ENCODE measurements at places on chromosomes 7 and 10.

DNA sequence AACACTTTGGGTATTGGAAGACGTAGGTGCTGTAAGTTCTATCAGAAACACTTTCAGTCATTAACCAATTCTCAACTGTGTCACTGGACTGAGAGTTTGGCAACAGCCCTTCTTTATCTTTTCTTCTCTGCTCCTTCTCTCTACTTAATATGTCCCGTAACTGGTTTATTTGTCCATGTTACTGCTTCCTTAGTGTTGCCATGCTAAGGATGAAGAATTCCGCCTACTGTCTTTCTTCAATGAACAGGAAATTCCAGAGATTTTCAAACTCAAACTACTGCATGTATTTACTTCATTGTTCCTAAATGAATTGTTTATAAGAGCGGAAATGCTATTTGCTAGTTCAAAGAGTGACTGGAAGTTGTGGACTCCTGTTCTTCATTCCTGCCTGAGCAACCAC, 143.7 kb downstream of the TAX1BP1 start:
- no peak for DNase-seq

GRCh38 chr10:60430017-60430416, 40.3 kb upstream of the ANK3 start:
- no peak for DNase-seq

DNA sequence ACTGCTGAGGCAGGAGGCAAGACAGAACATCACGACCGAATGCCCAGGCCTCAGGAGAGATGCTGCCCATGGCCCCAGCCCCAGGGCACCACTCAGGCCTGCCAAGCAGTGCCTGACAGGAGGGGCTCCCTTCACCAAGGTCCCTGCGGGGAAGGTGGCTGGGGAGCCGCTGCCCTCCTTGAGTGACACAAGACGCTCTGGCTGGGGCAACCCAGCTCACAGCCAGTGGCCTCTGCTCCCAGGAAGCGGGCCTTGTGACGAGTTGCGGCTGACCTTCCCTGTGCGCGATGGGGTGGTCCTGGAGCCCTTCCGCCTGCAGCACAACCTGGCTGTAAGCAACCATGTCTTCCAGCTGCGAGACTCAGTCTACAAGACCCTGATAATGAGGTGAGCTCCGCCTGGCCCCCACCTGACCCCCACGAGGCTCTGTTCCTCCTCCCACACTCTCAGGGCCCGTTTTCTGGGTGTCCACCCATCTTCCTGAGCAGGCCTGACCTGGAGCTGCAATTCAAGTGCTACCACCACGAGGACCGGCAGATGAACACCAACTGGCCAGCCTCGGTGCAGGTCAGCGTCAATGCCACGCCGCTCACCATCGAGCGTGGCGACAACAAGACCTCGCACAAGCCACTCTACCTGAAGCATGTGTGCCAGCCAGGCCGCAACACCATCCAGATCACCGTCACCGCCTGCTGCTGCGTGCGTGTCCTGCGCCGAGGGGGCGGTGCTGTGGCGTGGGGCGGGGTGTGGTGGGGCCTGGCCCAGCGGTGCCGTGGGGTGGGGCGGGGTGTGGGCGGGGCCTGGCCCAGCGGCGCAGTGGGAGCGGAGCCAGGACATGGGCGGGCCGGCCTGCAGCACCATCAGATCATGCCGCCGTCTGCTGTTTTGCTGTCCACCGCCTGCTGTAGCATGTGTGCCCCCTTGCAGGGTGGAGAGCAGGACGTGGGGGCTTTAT, 12.8 kb downstream of the ZMIZ2 start:
- DNase-seq = no peak

GRCh38 chr7:75621124-75621523, 117.6 kb downstream of the HIP1 start:
- no peak for DNase-seq

DNA sequence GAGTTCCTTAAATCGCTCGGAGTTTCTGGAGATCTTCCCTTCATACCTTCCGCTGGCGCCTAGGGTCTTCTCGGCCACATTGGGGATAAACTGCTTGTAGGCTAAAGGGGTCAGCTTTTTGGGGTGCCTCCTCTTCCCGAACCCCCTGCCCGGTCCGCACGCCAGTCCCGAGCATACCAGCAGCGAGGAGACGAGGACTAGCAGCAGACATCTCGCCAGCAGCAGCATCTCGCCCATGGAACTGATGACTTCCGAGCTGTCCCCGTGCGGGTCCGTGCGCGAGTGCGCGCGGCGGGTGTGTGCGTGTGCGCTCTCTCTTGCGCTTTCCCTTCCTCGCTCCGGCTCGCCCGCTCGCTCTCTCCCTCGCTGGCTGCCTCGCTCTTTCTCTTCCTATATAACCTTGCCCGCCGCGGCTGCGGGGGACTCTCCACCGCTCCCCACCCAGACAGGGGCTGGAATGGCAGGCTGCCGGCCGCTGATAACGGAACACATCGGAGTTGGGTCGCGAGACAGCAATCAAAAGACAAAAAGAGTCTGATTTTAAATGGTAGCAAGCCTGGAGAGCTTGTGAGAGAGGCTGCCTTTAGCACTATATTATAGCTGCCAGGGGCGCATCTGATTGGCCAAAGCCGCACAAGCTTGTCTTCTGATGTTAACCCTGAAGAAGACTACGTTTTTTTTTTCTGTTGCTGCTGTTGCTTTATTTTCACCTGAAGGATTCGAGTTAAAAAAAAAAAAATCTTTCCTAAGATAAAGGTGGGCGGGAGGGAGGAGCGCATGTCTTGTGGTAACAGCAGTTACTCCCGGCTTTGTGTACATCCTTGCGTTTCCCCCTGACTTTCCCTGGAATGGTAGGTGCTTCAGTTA, at the start of gene SHH:
TSS of gene SHH (minus strand) at position 569 of the 867 bp plus-strand sequence. CDS start at position 228, 341 bp downstream.
- no peak for DNase-seq

GRCh38 chr10:127048630-127049029, 143.4 kb downstream of the DOCK1 start:
- DNase-seq = no peak

GRCh38 chr7:216360-217300, 24.3 kb downstream of the FAM20C start:
- DNase-seq = no peak

DNA sequence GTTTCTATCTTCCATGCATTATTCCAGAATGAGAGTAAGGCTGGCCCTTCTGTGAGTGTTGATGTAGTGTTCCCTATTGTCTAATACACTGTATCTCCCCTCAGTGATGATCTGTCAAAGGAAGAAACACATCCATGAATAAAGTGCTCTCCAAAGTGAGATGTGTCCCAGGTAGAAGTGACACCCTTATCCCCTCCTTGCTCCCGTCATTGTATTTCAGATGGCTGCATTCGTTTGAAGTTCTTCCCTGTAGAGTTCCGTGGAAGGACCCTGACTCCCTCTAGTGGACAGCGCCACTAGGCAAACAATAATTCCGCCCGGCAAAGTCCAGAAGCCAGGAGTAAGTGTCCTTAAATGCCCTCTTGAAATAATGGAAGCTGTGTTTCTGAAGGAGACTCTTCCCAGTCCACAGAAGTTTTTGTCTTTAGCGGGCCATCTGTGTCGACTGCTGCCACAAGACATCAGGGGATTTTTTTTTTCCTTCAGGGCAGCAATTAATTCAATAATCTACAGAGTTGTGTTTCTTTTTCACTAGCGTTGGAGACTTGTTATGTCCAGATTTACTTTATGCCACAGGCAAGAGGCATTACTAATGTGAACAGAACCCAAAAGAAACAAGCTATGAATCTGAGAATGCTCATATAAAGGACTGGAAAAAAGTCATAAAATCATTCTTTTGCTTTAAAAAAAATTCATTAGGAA, 64.6 kb downstream of the THNSL1 start:
- peak; percentile 81 for DNase-seq

DNA sequence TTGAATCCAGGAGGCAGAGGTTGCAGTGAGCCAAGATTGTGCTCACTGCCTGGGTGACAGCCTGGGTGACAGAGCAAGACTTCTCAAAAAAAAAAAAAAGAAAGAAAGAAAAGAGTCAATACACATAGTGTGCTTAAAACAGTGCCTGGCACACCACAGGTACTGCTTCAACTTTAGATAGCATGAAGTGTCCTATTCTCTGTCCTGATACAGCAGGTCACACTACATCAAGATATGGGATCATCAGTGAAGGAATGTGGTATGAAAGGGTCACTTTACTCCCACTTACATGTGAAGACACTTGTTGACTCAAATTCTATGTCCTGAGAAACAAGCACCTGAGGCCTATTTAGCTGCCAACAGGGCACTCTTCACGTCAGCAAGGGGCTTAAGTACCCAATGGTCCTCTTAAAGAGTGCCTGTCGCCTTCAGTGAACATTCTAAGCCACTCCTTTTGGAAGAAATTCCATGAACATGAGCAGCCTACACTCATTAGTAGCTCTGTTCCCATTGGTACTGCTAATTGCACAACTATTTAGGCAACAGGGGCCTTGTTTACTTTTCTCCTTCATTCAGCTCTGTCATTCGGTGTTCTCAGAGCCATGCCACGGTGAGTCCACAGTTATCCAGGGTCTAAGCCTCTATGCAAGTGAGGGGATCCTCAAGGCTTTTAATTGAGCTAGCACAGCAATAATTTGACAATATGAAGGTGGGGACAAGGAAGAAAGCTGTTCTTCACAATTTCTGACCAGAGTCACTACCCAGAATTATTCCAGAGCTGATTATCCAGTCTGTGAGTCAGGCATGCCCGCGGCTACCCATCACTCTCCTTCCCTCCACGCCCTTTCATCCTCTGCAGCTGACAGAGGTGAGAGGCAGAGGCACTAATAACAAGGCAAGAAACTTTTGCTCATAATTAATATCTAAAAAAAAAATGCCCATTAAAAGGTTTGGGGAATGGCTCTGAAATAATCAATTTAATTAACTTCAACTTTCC, 56.6 kb upstream of the PTN start:
- DNase-seq = no peak

DNA sequence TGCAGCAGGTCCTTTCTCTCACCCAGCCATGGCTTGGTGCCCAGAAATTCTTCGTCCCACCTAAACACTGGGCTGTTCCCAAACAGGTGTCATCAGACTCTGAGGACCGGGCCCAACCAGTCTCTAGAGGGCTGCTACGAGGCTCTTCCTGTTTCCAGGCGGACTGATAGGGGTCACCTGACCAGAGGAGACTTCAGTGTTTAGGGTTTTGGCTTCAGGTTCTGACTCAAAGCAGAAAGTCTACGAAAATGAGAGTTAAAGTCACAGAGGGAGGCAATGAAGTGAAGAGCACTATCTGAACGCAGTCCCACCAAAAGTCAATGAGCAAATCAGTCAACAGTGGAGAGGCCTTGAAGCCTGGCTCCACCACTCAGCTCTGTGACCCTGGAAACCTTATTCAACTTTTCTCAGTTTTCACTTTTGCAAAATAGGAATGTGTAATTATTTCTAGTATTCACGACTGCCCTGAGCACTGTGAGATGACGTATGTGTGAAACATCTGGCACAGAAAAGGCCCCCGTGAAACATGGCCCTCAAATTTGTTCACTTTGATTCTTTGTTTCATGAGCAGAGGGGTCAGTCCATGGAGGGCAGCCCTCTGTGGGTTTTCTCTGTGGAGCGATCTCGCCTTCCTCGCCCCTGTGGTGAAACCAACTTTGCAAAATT, 189.9 kb upstream of the PDE1C start:
- DNase-seq = no peak

DNA sequence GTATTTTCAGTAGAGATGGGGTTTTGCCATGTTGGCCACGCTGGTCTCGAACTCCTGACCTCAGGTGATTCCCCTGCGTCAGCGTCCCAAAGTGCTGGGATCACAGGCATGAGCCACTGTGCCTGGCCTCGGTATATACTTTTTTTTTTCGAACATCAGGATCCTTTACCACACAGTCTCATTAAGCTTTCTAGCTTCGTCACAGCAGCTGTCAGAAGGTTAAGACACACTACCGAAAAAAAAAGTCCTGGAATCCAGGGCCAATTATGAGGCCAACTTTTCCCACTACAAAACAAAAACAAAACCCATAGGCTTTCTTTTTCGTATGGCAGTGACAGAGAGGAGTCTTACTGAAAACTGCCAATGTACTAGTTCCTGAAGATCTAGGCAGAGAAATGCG, 30.7 kb downstream of the ZC3HC1 start:
- no peak for DNase-seq

DNA sequence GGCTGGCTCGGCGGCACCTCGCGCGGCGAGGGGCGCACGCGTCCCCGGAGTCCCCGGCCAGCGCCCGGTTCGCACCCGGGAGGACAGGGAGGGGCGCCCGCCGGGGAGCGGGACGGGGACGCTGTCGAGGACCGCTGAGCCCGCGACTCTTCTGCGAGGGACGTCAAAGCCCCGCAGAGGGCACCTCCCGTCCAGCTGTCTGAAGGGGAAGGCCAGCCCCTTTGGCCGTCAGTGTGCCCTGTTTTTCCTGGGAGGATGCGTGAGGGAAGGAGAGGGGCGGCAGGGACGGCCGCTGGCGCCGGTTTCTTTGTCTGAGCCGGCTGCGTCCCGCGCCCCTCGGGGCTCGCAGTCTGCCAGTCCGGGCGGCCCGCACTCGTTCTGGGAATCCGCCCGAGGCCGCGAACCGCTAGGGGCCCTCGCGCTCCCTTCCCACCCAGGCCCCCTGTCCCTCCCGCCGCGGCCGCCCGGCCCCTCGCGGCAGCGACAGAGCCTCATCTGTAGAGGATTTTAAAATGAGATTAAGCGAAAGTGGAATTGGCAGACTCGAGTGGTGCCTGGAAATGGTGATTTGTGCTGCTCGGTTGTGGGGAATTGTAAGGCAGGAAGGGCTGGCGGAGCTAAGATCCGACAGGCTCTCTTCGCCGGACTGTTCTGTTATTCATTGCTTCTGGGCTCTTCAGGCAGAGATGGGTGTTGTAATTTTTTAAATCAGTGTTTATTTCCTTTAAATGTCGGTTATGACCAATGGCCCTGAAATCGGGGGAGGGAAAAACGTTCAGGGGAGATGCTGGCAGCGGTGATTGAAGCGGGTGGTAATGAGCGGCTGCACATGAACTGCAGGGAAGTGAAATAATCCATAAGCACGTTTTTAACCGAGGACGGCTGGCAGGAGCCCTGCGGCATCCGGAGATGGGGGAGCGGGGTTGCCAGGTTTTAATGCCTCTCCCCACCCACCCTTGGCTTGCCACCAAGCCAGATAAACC, 618 bp upstream of the RELN start:
- DNase-seq = peak; percentile 69

Data from nephron progenitor cell (in vitro differentiated cells).